Renal cortex interstitium (tissue), 15 donors: ENCODE measurements at places on chromosomes 2 and 18. TPM values are rescaled to one million over a fixed set of nuclear protein-coding genes. Genes with fewer than 3 reads are reported as not detected.

The PARD6G gene
- 29.4 TPM for polyA plus RNA-seq

The SMAD7 gene
- polyA plus RNA-seq, result 60.7 TPM

The SULT1C2 gene
- polyA plus RNA-seq, result 54.9 TPM

The CAPN14 gene
- polyA plus RNA-seq, result 0.06 TPM

The LIPT1 gene
- 14.6 TPM for polyA plus RNA-seq

The HRH4 gene
- polyA plus RNA-seq, result 0.17 TPM

The GREB1 gene
- polyA plus RNA-seq, result 14.6 TPM

The SALL3 gene
- polyA plus RNA-seq, result 10.5 TPM

The CFC1 gene
- not detected for polyA plus RNA-seq

The SEMA4F gene
- 8.1 TPM for polyA plus RNA-seq

The NLRC4 gene
- 0.90 TPM for polyA plus RNA-seq

The STARD6 gene
- polyA plus RNA-seq, result 0.82 TPM

The ATP5MC3 gene
- 322 TPM for polyA plus RNA-seq

The ORC2 gene
- 37.3 TPM for polyA plus RNA-seq

The KCNIP3 gene
- 16.5 TPM for polyA plus RNA-seq

The CFAP221 gene
- 25.1 TPM for polyA plus RNA-seq

The POLE4 gene
- 43.7 TPM for polyA plus RNA-seq
